ENCODE measurements at places on chromosomes 4 and X. TPM values are rescaled to one million over a fixed set of nuclear protein-coding genes. Genes with fewer than 3 reads are reported as not detected.

Gene DCAF8L2
- total RNA-seq = not detected

Gene MGST2
- total RNA-seq = 32.0 TPM

Gene MAGEB6
- total RNA-seq = not detected

Gene GABRG1
- not detected for total RNA-seq

DNA sequence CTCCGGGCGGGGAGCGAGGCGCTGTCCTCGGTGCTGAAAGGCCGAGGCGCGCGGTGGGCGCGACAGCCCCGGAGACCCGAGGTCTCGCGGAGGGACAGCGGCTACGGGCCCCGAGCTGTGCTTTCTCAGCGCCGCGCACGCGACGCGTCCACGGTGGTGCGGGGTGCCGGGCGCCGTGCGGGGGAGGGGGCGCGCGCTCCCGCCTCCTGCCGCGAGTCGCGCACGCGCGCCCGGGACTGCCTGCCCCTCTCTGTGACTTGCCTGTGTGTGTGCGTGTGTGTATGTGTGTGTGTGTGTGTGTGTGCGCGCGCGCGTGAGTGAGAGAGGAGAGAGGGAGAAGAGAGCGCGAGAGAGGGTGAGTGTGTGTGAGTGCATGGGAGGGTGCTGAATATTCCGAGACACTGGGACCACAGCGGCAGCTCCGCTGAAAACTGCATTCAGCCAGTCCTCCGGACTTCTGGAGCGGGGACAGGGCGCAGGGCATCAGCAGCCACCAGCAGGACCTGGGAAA is at the start of gene GRIA2:
Gene GRIA2 (plus strand): TSS at position 358 of the 511 bp plus-strand sequence. CDS start 315 bp downstream, outside the sequence.
- no peak for ATAC-seq

- no peak for ATAC-seq
Observed at GRCh38 chrX:112760697-112761096, 79.9 kb downstream of the AMOT start.

DNA sequence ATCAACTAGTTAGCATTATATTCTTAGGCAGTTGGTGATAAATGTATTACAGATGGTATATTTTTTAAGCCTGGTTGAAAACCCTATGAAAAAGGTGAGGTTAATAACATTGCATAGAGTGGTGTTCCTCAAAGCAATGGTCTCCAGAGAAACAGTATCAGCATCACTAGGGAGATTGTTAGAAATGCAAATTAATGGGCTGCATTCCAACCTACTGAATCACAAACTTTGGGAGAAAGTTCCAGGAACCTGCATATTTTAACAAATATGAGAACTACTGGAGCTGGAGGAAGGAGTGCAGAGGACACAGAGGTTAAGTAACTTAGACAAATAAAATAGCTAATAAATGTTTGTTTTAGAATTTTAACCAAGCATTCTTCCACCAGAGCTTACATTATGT is 166.9 kb upstream of the PCDH10 start:
- ATAC-seq = no peak

GRCh38 chr4:177117256-177117655 is 192.4 kb upstream of the NEIL3 start:
- ATAC-seq = no peak

DNA sequence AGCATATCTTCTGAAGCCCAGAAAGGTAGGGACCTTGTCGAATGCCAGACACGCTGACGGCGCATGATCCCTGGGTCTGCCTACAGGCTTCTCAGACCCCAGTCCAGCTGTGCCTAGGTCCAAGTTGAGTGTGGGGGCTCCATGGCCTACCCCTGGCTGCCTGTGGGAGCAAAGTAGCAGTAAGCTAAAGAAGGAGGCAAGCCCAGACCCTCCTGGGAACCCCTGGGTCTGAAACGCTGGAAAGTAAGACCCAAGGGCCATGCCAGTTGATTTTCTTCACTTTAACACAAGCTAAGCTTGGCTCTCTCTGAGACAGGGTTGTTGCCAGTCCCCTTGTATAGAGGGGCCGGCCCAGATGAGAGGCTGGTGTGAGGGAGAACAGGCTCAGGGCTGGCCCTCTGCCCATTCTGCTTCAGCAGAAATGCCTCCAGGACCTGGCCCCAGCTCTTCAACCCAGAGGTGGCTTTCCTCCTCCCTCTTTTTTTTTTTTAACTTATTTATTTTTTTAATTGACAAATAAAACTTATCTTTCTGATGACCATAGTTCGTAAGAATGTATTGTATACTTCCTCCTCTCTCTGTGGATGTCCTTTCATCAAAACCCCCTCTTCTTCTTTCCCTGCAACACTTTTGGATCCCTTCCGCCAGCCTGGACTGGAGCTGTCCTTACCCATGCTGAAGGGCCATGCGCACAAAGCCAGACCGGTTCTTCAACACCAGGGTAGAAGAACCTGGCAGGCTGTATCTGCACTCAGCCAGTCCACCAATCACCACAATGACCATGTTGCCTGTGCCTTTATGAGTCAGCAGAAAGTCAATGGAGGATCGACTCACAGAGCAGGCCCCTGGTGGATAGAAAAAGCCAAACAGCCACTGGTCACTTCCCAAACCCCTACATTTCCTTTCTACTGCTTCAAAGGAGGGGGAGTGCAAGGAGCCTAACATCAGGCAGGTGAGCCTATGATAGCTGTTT is 7.1 kb downstream of the AWAT2 start:
- no peak for ATAC-seq

DNA sequence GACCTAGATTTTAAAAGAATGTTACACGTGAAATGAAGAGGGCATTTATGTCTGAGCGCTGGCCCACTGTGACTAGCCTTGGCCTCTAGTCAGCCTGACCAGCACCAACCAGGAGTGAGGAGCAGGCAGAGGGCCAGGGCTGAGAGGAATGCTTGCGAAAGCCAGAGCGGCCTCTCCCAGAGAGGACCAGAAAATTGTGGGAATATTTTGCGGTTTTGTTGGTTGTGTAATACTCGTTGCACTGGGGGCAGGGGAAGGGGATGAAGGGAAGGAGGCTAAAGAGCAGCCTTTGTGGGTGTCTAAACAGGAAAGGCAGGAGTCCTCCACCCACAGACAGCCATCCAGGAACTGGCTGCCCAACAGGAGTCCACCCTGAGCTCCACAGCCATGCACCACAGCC is 3.8 kb downstream of the GABRE start:
- no peak for ATAC-seq

- no peak for ATAC-seq
Observed at GRCh38 chrX:130778773-130779172, 124.2 kb downstream of the ENOX2 start.

GRCh38 chr4:2417226-2417764 is 1.1 kb downstream of the ZFYVE28 start:
- no peak for ATAC-seq

All from activated T-helper 17 cell treated with anti-CD3 and anti-CD28 coated beads, Interleukin-2, amount 50 U/mL, for 72 hours (primary cell).